GF-D8 (cell line): ENCODE measurements at places on chromosomes 13 and 19.

- no peak for DNase-seq
Measured at GRCh38 chr13:40060296-40061007, 405.0 kb downstream of the COG6 start.

- DNase-seq, result no peak
Measured at GRCh38 chr13:97212601-97213040, 9.5 kb upstream of the MBNL2 start.

DNA sequence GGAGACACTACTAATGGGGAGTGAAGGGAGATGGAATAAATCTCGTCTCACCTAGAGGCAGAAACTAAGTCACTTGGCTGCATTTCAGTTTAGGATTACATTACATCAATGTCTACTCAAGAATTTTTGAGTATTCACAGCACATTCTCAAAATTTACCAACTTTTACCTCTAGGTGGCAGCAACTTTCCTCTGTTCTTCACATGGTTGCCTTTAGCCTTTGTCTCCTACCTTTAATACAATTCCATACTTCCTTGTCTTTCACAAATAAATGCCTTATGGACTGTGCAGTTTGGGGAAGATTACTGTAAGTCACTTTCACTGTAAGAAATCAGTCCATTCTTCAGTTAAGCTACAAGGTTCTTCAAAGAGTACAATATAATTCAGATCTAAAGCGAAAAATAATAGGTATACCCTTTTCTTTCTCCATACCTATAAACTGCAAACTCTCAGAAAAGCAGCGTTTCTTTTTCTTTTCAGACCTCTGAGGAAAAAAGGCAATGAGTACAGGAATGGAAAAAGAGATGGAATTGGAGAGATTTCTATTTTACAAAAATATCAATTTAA, 379.4 kb downstream of the KLF12 start:
- peak; percentile 17 for DNase-seq

- DNase-seq, result no peak
Measured at GRCh38 chr19:49879243-49879963, 1.9 kb downstream of the TBC1D17 start.

DNA sequence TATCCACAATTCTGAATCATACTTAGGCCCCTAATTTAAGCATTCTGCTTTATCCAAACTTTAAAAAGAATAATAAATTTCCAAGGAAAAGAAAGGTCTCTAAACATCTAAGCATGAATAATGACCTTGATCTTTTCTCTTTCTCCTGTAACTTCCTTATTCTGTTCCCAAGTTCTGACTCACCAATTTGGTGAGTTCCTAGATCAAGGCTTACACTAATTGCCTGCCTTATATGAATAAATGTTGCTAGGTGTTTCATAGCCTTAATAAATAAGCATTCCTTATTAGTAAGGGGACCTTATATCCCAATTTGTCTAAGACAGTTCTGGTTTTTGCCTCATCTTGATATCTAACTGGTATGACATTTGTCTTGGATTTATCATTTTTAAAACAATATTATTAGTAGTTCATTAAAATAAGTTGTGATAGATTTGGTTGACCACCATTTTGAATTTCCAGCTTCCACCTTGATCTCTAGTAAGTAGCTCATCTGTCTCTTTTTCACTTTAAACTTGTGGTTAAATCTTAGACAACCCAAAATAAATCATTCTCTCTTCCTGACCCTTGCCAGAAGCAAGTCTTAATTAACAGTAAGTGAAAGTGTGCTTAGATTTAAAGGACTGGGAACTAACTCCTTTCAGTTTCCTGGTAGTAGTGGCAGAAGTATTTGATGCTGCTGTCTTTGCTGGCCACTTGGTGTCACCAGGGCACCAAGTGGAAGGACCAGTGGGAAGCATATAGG, 121.2 kb upstream of the MLNR start:
- no peak for DNase-seq

DNA sequence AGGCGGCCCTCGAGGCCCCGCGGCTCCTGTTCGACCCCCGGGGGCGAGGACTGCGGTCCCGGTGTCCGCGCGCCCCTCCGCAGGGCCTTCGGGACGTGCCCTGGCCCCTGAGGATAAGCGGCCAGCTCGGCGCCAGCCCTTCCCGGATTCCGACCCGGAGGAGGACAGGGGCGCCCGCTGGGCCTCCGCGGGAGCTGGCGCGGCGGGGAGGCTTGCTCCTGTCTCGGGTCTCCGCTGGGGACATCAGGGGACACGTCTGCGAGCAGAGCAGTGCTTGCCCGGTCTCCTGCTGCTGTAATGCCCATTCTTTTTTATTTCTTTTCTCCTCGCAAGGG, 829 bp downstream of the B3GLCT start:
- DNase-seq, result no peak

DNA sequence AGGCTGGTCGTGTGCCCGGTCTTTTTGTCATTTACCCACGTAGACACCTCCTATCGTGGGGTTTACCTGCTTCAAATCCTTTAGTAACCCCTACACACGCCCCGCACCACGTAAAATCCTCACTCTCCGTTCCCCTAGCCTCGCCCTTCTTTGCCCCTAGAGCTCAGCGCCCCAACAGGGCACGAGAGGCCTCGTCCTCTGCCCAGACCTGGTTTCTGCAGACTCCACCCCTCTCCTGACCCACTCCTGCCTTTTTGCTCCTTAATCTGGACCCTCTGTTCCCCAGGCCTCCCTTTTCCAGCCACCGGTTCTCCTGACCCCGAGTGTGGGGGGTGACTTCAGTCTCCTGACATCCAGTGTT, 412 bp downstream of the ZNF528 start:
- DNase-seq, result no peak

- no peak for DNase-seq
Measured at GRCh38 chr19:38142176-38143035, 81.6 kb downstream of the DPF1 start.

DNA sequence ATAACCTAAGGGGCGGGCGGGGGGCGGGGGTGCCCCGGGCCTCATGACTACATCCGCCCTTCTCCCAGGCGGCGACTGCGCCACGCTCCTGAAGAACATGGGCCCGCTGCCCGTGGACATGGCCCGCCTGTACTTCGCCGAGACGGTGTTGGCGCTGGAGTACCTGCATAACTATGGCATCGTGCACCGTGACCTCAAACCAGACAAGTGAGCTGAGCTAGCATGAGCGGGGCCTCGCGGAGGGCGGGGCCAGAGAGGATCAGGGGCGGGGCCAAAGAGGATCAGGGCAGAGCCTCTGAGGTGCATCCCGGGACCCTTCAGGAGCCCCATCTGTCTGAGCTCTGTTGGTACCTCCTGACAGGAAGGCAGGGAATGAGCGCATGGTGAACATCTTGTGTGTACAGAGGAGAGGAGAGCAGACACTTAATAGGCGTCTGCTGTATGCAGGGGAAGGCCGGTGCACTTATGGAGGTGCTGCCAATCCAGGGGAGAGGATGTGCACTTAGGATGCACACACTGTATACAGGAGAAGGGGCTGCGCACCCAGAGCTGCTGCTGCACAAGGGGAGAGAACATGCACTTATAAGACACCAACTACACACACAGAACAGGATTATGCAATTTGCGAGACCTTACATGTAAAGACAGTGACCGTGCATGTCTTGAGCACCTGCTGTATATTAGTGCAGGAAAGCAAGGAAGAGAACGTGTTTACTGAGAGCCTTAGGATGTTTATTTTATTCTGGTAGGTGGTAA, 20.9 kb upstream of the PIK3R2 start:
- DNase-seq, result no peak

GRCh38 chr13:79710376-79710775, 229.4 kb downstream of the NDFIP2 start:
- DNase-seq, result no peak

GRCh38 chr19:19554074-19555023, 16.3 kb downstream of the CILP2 start:
- DNase-seq, result no peak

DNA sequence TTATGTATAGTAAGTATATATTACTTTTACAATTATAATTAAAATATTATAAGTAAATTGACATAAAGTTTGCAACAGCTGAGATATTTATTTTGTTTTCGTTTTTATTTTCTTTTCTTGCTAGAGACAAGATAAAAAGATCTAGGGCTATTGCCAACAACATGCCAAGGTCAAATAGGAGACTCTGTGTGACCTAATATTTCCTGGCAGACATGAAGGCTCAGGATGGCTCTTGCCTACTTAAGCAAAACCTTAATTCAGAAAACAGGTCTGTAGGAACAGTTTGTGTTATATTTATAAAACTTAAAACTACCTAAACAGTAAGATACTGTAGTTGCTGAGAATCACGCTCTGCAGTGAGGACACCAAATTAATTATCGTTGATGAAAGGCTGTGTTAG, 145.2 kb downstream of the RFC3 start:
- no peak for DNase-seq

- no peak for DNase-seq
Measured at GRCh38 chr13:51638216-51638871, 54.1 kb downstream of the WDFY2 start.

DNA sequence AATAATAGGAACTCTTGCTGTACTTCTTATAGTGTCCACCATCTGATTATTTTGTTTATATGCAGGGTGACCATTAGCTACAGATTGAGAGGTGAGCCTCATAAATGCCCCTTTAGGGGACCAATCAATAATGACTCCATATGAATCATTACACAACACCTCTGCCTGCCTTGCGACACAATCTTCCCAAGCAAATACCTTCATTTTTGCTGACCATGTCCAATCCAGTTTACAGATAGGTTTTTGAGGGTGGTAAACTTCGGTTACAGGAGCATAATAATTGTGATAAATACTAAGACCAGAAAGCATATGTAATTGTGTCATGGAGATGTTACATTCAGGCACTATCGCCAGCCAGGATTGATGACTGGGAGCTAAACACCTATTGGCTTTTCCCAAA, 23.6 kb upstream of the IL17D start:
- DNase-seq, result no peak

DNA sequence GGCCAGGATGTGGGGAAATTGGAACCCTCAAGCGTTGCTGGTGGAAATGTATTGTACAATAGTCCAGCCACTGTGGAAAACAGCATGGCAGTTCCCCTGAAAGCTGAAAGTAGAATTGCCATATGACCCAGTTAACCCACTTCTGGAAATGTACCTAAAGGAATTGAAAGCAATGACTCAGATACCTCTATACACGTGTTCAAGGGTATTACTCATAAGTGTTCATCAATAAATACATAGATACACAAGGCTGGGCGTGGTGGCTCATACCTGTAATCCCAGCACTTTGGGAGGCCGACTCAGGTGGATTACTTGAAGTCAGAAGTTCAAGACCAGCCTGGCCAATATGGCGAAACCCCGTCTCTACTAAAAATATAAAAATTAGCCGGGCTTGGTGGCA, 71.9 kb upstream of the IRS2 start:
- DNase-seq, result no peak

GRCh38 chr19:1911098-1911497, 5.9 kb downstream of the ADAT3 start:
- no peak for DNase-seq

GRCh38 chr19:35267353-35267817, 1.4 kb upstream of the USF2 start:
- no peak for DNase-seq

- DNase-seq, result no peak
Measured at GRCh38 chr13:66655847-66656454, 574.2 kb downstream of the PCDH9 start.

GRCh38 chr13:40662866-40663265, 3.6 kb downstream of the FOXO1 start:
- DNase-seq, result no peak

- DNase-seq, result no peak
Measured at GRCh38 chr13:42876270-42876714, 94.9 kb downstream of the FAM216B start.

GRCh38 chr19:19021115-19021514, 12.2 kb downstream of the SUGP2 start:
- DNase-seq, result no peak

GRCh38 chr13:30711375-30711774, 24.0 kb upstream of the ALOX5AP start:
- no peak for DNase-seq

- DNase-seq, result no peak
Measured at GRCh38 chr19:42655748-42656147, 61.0 kb upstream of the CEACAM8 start.

- DNase-seq, result no peak
Measured at GRCh38 chr19:13808856-13809255, 13.6 kb downstream of the ZSWIM4 start.

DNA sequence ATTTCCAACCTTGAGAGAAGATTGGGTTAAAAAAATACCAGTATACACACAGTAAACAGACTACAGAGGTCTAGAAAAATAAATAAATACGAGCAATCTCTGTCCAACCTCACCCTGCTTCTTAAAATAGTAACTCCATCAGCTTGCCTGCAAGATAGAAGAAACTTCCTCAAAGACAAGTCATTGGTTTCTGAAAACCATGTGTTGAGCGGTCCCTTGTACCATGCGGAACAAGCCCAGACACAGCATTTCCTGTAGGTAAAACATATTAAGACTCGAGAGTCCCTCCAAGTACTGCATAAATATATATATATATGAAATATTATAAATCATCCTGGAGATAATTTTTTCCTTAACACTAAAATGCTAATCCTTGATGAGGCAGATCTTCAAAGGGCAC, 157.4 kb downstream of the MZT1 start:
- no peak for DNase-seq

- no peak for DNase-seq
Measured at GRCh38 chr13:94327318-94327717, 152.2 kb downstream of the DCT start.

- no peak for DNase-seq
Measured at GRCh38 chr19:33508431-33508830, 13.2 kb downstream of the PEPD start.

GRCh38 chr19:13859361-13859880, 17.5 kb upstream of the NANOS3 start:
- DNase-seq, result no peak

- DNase-seq, result no peak
Measured at GRCh38 chr19:2171349-2172145, 7.8 kb downstream of the DOT1L start.

DNA sequence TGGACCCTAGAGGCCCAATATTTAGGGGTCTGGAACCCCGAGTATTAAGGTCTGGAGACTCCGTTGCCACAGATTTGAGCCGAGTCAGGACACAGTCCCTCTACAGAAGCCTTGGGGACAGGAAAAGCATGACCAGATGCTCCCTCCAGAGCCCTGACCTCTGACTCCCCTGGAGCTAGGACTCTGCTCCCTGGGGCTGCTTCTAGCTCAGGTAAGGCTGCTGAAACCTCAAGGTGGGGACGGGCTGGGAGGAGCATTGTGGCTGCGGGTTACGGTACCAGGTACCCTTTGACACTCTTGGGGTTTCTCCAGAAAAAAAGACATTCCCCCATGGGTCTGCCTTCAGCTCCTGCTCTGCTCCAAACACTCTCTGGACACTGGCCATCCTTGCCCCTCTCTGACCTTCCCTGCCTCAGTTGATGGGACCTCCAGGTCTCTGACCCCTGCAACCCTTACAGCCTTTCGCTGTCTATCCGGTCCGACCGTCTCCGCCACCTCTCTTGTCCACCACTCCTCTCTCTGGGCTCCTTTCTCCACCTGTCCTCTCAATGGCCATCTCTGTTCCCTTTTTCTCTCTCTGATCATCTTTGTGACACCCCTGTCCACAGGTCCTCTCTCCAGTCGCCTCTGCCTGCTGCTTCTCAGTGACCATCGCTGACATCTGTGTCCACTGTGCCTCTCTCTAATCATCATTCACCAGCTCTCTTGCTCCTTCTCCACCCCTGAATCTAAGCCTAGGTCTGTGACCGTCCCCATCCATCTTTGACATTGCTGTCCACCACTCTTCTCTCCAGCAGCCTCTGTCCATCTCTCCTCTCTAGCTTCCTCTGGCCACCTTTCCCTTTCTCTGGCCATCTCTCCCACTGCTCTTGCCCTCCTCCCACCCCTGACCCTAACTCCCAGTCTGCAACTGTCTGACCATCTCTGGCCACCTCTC, 1.4 kb downstream of the LRFN3 start:
- no peak for DNase-seq

GRCh38 chr13:40589285-40590109, 76.9 kb downstream of the FOXO1 start:
- peak; percentile 98 for DNase-seq
